ENCODE measurements at places on chromosomes 11 and 22.
A peak's percentile ranks its signal among the peaks of the same experiment; 100 is the strongest.

DNA sequence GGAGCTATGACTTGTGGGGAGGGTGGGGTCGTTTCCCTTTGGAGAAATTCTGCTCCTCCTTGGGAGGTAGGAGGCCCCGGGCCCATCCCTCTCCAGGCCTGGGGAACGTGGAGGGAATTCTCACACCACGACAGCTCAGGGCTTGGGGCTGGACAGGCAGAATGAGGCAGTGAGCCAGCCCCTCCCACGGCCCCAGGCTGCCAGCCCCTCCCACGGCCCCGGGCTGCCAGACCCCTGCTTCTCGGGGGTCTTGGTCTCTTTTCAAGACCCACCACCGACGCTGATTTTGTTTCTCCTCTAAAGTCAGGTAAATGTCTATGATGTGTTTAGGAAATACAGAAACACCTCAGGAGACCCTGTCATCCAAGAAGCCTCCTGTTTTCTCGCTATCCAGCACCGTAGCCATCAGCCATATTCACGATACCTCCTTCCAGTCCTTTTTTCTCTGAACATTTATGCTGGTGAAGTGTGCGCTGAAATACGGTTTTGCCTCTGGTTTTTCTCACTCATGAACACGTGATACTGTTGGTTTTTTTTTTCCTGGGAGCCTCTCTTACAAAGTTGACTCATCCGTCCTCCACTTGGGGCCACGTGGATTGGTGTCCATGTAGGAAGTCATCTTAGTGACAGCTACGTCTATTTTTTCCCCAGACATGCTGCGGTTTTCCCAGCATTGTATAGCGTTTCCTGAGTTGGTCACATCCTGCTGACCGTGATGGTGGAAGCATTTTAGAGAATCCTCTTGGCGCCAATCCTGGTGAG lies 1219.6 kb downstream of the BRD1 start:
- no peak for DNase-seq

GRCh38 chr11:120551191-120551590 lies 39.6 kb downstream of the GRIK4 start:
- no peak for DNase-seq

DNA sequence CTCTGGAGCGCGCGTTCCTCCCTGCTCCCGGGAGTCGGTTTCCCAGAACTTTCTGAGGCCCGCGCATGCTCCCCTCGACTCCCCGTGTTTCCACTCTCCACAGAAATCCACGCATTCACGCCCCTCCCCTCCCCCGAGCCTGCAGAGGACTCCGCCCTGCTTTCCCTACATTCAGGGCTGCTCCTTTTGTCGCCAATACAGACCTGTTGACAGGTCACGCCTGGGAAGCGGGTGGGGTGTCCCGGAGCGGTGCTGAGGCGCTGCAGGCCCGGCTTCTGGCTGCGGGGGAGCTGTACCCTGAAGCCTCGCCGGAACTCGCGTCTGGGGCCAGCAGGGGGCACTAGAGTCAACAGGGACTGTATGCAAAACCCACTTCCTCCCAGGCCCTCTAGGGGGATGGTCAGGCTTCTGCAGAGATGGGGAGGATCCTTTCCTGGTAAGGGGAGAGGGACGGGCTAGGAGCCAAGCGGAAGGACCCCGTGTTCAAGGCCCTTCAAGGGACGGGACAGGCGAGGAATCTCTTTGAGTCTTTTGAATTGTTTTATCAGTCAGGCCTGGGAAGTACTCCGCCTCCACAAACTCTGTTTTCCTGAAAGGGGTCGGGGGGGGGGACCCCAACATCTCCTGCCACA lies at the start of gene PRAME:
TSS of gene PRAME (minus strand) at position 294 of the 632 bp plus-strand sequence. CDS start 2,433 bp downstream, outside the sequence.
- DNase-seq: peak; percentile 55

DNA sequence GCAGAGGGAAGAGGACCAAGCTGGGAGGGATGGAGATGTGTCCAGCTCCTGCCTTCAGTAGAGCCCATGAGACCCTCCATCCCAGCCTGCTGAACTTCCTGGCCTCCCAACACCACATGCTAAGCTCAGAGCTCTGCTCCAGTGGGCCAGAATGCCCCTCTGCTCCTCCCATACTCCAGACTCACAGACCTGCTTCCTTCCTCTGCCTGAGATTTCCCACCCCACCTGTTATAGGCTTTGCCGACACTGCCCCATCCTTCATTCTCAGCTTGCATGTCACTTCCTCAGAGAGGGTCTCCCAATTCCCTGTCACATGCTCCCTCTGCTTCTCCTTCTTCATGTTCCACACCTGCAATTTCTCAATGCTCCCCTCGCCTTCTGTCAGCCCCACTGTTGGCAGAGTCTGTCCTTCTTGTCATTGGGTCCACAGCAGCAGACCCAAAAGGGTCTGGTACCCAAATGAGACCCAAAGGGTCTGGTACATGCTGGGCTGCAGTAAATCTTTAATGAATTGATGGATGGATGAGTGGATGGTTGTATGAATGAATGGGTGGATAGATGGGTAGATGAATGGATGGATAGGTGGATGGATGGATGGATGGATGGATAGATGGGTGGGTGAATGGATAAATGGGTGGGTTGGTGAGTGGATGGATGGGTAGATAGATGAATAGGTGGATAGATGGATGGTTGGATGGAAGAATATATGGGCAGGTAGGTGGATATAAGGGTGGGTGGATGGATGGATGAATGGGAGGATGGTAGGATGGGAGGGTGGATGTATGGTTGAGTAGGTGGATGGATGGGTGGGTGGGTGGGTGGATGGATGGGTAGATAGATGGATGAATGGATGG lies 105.3 kb upstream of the FGF3 start:
- DNase-seq: no peak

GRCh38 chr22:28245579-28246224 lies 326.6 kb upstream of the PITPNB start:
- no peak for DNase-seq

DNA sequence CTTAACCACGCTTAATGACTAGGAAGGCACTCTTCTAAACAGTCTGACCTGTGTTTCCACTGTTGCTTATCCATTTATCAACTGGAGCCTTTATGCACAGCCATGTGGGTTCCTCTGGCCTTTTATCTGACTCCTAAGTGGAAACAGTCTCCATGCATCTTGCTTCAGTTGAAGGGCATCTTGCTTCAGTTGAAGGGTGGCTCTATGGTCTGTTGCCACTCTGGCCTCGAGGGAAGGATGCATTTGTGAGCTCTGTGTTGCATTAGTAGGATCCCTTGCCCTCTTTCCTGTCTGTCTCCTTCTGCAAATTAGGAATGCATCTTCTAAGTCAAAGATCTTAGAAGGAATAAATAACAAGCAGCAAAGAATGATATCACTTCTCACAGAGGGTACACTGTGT lies 25.8 kb upstream of the C11orf96 start:
- no peak for DNase-seq

DNA sequence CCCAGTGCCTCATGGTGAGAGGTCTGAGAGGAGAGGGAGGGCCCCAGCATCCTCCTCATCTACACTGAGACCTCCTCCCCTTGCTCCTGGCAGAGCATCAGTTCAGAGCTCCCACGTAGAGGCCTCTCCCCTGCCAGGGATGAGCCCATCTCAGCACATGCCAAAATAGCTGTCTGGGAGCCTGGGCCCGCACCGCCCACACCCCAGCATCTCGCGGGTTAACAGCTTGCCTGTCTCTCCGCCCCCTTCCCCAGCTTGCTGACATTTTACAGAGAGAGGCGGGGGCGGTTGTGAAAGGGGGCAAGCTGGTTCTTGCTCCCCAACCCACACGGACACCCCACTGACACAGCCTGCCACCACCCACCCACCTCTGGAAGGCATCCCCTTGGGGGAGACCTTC lies 6.4 kb downstream of the DGKZ start:
- no peak for DNase-seq

- peak; percentile 96 for DNase-seq
These were observed 32.1 kb downstream of the A4GALT start for GRCh38 chr22:42688241-42689211.

- DNase-seq: peak; percentile 42
These were observed 32.2 kb upstream of the AQP11 start for GRCh38 chr11:77557553-77557952.

- DNase-seq: no peak
These were observed 13.5 kb downstream of the ZBED5 start for GRCh38 chr11:10844356-10844755.

DNA sequence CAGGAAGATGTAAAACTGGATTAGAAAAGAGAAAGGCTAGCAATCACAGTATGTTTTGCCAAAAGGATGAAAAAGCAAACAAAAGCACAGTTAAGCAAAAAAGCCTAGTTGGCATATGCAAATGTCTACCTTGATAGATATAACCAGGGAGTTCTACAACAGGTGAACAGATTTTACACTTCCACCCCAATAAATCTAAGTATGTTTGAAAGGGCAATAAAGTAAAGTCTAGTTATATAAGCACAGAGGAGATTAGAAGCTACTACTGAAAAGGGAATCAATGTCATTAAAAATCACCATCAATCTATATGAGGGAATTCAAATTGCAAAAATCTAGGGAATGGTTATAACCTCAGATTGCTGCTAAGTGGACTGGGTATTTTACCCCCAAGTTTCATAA lies 49.7 kb downstream of the CELF1 start:
- no peak for DNase-seq

DNA sequence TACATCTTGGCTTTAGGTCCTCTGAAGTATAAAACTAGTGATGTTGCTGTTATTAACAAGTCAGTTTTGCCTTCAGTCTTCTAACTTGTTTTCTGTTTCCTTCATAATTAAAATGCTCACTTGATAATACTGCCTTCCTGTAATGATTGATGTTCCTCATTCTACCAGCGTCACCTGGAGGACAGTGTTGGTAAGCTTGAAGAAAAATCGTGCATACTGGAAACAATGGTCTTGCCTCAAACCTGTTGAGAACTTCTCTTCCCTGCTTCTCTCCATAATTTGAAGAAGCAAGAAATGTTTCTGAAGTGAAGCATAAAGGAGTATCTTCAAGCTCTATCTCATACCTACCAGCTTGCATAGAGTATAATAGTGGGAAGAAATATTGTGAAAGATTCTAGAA lies 3.0 kb downstream of the YWHAH start:
- DNase-seq: peak; percentile 62

- DNase-seq: peak; percentile 14
These were observed 151.8 kb downstream of the NAV2 start for GRCh38 chr11:19864141-19865140.

GRCh38 chr22:27323661-27324060 lies 477.9 kb downstream of the MN1 start:
- no peak for DNase-seq

GRCh38 chr22:28873183-28873963 lies 10.0 kb upstream of the ZNRF3 start:
- DNase-seq: no peak

GRCh38 chr11:65479184-65480145 lies 19.4 kb upstream of the MALAT1 start:
- peak; percentile 90 for DNase-seq

- DNase-seq: no peak
These were observed 53.3 kb downstream of the IGLL1 start for GRCh38 chr22:23526596-23527316.

GRCh38 chr11:2376751-2377451 lies at the start of gene CD81:
Gene CD81 (plus strand): TSS chr11:2377310. CDS start chr11:2377550, 240 bp downstream.
- peak; percentile 51 for DNase-seq

GRCh38 chr22:49081261-49081666 lies 746.4 kb downstream of the BRD1 start:
- no peak for DNase-seq

DNA sequence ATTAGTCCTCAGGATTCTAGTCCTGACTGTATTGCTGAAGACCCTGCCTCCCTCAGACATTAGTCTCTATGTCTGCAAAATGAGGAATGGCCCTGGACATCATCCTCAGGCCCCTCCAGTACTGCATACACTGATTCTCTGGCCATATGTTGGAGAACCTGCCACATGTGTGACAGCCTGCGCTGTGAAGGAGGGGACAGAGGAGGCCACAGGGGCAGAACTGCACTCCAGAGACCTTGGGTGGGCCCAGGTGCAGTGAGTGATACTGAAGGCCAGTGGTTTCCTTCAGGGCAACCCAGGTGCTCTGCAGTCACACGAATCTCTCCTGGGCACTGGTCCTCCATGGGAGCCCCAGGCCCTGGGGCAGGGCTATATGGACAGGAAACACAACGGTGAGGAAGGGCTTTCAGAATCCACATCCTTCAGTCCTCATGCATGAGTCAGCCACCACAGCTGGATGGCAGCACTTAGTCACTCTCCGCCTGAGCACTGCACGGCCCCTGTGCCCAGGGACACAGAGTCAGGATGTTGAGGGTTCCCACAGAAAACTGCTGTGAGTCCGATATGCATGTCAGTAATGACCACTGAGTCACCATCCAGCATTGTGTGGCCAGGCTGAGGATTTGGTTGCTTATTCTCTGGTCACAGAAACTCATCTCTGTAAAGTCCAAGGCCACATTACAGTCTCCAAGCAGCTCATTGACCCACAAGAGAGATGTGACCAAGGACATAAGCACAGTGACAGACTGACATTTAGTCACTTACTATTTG lies 39.7 kb downstream of the ME3 start:
- peak; percentile 94 for DNase-seq

DNA sequence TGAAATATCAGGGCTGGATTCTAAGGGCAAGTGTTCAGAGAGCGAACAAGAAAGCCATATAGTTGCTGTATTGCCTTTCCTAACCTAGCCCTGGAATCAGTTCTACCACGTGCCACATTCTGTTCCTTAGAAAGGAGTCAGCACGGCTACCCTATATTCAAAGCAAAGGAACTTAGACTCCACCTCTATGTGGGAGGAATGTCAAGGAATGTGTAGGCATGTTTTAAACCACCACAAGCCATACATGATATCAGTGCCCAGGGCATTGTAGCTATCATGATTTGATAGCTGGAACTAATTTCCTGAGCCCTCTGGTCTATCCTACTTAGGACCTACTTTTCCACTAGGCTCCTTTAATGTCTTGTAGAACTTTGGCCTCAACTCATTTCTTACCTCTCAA lies 2.5 kb upstream of the EIF4ENIF1 start:
- DNase-seq: no peak

DNA sequence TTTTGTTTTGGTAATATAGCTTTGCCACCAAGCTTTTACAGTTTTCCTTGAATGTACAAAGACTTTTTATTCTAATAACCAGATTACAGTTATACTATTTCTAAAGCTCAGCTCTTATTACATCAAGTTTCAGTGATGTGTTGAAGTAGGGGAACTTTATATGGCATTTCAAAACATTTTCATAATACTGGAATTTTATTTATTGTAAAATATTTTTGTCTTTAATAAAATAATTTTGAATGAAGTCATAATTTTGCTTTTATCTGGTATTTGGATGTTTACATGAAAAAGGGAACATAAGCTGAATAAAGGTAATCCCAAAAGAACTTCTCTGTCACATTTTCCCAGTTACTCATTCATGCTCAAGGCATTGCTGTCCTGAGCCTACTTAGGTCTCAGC lies 34.7 kb downstream of the RTN3 start:
- no peak for DNase-seq

- no peak for DNase-seq
These were observed 49.0 kb upstream of the TTC12 start for GRCh38 chr11:113265362-113265761.

DNA sequence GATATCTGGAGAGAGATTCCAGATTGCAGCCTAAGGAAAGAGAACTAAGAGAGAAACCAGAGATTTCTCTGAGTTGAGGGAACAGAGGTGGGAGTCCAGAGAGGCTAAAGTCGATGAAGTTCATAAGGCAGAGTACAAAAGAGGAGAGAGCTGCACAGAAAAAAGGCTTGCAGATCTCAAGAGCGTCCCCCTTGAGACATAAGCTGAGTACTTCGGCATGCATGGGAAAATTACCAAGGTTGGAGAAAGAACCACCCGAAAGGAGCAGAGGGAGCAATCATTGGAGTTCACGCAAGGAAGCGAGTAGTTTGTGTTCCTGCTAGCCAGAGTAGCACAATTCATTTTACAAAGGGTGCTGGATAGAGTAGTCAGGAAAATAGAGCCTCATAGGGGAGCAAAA lies 293.5 kb downstream of the TMEM135 start:
- DNase-seq: no peak

Measured in choroid plexus epithelial cell (primary cell).